ENCODE measurements at places on chromosomes 2 and 18. TPM values are rescaled to one million over a fixed set of nuclear protein-coding genes. Genes with fewer than 3 reads are reported as not detected.

The TXNDC9 gene
- 27.1 TPM for total RNA-seq

DNA sequence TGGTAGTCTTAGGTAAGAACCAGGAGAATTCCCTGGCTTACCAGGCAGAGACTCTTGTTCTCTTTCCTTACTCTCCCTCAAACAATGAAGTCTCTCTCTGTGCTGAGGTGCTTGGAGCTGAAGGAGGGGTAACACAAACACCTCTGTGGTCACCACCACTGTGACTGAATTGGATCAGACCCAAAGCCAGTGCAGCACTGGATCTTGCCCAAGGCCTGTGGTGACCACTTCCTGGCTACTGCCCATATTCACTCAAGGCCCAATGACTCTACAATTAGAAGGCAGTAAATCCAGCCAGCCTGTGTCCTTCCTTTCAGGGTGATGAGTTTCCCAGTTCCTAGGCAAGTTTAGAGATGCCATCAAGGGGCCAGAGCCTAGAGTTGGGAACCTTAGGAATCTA lies 706.8 kb downstream of the SLC4A3 start:
- no peak for DNase-seq

- no peak for DNase-seq
Observed at GRCh38 chr18:69196336-69196735, 204.4 kb upstream of the DOK6 start.

DNA sequence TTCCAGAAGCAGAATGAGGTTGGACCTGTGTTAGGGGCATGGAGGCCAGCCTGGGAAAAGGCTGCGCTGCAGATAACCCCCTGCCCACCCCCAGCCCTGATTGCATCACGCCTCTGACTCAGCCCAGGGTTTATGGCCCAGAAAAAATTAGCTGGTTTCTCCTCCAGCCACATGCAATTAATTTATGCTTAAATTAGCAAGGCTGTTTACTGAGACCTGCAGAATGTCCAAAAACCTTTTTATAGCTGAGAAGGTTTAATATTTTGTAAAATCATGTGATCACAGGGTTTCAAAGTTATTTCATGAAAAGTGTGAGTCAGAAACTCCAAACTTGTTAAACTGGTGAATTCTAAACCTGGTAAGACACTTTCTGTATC lies 123.1 kb upstream of the HDAC4 start:
- no peak for DNase-seq

- no peak for DNase-seq
Observed at GRCh38 chr2:159186462-159186861, 100.0 kb downstream of the WDSUB1 start.

Measured in B cell (primary cell).